Vagina (tissue), 2 donors: ENCODE measurements at places on chromosomes 4 and X.

GRCh38 chrX:118637997-118638396 is 89.4 kb upstream of the IL13RA1 start:
- DNase-seq, result no peak

DNA sequence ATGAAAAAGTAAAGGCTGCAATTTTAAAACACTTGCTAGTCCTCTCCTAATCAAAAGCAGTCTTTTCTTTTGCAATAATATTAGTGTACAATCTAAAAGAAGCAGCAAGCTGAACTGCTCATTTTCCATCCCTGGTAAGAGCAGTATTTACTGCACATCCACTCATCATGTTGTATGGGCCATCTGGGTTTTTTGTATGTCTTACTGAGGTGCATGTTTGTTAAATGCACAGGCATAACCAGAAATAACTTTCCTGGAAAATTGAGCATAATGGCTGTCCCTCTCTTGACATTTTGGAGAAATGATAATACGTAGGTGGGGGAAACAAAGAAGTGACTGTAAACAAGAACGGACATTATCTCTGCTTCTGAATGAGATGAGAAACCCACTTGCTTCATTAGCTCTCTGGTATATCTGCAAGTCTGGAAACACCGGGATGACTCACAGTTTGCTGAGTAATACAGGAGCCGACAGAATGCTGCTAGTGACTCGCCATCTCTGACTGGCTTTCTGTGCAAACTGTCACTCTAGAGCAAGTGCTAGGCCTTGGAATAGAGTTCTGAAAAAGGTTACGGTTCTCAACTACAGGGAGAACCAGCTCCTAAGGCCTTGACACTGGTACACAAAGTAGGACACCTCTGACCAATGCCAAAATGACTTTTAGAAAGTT is 85.7 kb upstream of the MTM1 start:
- DNase-seq, result no peak

DNA sequence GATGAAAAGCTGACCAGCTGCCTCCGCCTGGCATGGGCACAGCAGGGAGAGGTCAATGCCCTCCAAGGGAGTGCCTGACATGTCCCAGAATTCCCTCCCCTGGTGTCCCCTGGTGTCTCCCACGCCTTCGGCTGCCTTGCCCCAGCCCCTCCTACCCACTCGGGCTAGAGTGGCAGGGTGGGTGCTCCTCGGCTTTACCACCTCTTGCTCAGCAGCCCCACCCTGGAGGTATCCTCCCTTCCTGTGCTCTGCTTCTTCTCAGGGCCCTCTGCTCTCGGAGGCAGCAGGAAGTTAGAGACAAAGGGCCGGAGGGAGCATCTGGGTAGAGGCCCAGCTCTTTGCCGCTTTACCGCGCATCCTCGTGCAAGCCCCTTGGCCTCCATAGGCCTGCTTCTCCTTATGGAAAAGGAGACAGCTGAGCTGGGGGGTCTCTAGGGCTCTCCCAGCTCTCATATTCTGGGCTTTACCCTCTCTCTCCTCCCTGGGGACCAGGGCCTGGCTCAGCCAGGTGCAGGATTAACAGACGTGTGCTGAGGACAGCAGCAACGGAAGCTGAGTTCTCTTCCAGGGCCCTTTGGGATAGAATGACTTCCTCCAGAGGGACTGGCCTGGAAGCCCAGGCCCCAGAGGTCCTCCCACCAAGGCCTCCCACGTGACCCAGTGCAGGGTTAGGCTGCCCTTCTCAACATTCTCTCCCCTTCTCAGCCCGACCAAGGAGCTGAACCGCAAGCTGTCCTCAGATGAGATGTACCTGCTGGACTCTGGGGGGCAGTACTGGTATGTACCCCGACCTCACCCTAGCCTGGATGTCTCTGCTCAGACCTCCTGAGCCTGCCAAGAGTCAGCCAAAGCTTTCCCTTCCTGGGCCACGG is 17.2 kb downstream of the XPNPEP2 start:
- no peak for DNase-seq

DNA sequence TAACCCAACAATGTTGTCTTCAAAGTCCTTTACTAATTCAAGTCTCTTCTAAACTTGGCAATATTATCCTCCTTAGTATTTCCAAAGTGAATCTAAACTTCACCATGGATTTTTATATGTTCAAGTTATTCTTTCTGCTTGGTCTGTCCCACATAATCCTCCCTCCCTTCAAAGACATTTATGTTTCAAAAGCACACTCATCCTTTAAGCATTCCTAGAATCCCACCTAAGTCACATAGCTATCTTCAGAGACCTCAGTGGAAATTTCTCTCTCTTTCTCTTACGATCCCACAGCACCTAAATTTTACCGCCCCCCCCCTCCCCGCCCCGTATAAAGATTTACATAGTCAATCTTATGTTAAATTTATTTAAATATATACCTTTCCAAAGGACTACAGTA is 314.9 kb upstream of the GRIA3 start:
- no peak for DNase-seq

- DNase-seq, result no peak
Measured at GRCh38 chr4:64766565-64766964, 357.3 kb upstream of the TECRL start.

GRCh38 chrX:51893931-51894696 is 691 bp downstream of the MAGED1 start:
- no peak for DNase-seq

- no peak for DNase-seq
Measured at GRCh38 chr4:124423160-124423559, 289.4 kb downstream of the ANKRD50 start.

GRCh38 chrX:112814496-112814895 is 26.1 kb downstream of the AMOT start:
- no peak for DNase-seq

GRCh38 chr4:185712350-185713024 is 99.5 kb downstream of the SORBS2 start:
- DNase-seq, result no peak

DNA sequence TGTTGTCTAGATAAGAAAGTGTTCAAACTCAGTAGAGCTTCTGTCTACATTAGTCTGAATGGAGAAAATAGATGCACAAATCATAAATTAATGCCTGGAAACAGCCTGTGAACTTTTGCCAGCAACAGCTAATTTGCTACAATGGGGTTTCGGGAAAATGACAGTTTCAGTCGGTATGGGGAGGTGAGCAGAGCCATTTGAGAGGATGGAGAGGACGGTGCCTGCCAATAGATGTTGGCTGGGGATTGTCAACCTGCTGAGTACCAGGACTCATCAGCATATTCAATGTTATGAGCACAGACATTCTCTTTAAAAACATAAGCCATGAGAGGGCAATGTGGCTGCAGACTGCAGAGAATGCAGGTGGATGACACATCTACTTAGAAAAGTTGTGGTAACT is 230.3 kb upstream of the PCDH18 start:
- no peak for DNase-seq

DNA sequence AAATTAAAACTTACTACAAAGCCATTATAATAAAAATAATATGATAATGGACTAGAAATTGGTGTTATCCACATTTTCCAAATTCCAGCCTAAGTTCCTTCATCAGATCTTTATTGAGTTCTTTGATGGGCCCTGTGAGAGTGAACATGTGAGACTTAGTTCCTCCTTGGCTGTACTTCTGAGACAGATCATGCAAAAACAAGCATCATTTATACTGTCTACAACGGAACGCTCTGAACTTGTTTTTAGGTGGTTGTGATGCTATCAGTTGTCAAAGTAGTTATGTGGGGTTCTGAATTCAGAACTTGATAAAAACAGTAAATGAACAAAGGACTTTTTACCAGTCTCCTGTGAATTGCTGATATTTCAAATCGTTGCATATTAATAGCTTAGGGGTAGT is 48.9 kb downstream of the JADE3 start:
- DNase-seq, result no peak

DNA sequence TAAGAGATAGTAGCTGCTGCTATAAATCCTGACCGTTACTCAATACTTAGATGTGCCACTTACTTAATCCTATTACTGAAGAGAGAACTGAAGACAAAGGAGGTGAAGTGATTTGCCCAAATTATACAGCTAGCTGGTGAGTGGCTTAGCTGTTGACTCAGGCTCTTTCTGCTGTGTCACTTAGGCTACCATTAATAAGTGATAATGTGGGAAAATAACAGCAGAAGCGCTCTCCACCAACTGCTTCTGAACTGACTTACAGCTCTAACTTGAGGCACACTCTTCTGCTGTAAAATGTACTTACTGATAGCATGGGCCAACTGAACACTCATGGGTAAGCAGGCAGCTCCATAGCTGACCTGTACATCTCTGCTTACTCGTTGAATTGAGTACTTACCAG is 7.5 kb upstream of the KLHL5 start:
- no peak for DNase-seq

- no peak for DNase-seq
Measured at GRCh38 chr4:19372390-19372789, 879.3 kb upstream of the SLIT2 start.

DNA sequence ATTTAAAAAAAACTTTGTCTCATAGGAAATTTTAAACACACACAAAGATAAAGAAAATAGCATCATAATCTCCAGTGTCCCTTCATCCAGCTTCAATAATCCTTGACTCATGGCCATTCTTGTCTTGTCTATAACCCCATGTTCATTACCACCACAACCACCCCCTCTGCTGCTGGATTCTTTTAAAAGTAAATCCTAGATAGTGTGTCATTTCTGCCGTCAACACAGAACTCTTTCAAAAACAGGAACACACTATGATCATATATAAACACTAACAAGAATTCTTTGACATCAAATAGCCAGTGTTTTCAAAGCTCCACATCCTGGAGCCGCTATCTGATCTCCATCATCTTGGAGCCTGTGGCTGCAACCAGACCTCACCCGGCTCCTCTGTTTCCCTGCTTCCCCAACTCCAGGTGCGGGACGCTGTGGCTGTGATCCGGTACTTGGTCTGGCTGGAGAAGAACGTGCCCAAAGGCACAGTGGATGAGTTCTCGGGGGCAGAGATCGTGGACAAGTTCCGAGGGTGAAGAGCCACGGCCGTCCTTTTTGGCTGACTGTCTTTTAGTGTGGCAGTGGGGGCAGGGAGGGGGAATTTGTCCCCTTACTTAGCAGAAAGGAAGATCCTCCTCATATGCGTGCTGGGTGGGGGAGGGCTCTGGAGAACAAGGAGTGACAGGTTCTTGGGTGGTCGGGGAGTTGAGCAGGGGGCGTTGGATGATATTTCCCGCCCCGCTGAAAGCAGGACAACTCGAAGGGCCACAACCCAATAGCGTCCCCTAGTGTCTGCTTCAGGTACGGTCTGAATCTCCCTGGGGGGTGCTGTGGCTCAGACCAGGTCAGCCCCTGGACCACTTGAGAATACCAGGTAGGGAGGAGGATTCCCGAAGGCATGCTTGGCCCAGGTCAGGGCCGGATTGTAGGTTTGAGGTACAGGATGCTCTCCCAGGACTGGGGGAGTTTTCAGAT is 15.6 kb downstream of the XPNPEP2 start:
- no peak for DNase-seq

DNA sequence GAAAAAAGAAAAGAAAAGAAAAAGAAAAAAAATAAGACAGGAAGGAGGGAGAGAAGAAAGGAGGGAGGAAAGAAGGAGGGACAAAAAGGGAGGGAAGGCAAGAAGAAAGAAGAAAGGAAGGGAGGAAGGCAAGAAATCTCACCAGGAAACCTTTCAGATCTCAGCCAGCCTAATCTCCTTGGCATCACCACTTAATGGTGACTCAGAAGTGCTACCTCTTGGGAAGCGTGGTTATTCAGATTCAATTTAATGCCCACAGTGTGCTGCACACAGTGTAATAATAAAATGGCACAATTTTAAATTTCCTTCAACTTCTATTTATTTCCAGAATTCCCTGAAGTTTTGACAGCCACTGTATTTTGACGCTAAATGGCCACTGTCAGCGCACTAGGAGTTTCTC is 50.3 kb downstream of the DKK2 start:
- no peak for DNase-seq

DNA sequence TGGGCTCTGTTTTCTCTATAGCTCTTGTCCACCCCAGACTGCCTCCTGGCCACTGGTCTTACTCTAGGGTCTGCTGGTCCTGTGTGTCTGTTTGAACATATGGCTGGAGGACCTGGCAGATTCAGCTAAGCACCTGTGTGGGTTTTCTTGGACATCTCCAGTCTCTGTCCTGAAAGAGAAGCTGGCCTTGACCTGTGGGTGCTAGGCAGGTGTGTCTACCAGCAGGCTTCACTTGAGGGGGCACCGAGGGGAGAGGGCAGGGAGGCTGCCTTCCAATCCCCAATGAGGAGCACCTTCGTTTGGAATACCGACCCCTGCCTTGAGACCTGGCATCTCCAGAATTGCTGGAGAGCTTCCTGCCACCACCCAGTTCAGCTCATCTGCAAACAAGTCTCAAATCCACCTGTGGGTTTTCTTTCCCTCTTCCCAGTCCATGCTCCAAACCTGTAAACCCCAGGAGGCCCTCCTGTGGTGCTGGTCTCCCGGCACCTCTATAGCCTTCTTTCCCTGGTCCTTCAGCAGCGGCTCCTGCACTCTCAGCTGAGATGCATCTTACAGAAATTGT is 45.2 kb downstream of the HTRA3 start:
- peak; percentile 65 for DNase-seq

DNA sequence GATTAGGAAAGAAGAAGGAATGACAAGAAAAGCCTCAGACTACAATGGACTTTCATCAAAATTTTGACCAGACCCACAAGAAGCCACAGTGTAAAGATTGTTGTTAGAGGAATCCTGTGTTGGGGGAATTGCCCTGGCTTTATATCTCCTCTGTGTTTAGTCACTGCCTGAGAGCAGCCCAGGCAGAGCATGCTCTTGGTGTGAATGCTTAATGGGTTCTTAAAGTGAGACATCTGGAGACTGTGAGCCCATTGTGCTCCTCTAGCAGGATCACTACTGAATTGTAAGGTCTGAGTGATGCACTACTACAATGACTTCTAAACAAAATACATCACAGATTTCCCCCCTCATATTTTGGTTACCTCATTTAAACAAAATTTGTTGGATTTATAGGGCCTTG is 1860.5 kb upstream of the ADGRL3 start:
- no peak for DNase-seq

DNA sequence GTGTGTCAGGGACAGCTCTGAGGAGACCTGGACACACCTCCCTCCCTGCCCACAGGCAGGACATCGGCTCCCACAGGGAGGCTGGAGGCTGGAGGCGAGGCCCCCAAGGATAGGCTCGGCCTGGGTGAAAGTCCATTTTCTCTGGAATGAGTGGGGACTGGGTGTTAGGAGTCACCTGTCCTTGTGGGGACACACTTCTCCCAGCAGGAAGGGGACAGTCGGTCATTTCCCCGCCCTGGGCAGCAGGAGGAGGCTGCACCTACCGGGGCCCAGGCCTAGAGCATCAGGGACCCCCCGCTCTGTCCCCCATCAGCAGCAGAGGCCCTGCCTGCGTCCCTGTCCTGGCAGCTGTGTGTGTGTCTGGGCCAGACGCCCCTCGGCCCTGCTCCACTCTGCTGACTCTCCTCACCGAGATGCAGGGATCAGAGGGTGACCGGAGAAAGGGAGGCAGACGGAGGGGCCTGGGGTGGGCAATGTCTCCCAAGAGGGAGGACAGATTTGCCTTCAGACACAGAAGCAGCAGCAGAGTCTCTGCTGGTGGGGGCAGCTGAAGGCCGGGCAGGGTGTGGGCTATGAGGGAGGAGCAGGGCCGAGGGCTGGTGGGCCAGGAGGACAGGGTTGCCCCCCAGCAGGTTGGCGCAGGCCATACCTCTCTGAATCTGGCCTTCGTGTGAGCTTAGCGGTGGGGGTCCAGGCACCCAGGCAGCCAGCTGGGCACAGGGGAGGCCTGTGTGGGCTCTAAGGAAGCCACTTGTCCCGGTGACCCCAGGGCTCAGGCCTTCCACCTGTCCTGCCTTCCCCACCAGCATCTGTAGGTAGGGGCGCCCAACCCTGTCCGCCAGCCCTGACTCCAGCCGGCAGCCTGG is 125.7 kb upstream of the NKX1-1 start:
- DNase-seq, result no peak
